Stimulated activated CD4-positive, alpha-beta T cell treated with anti-CD3 and anti-CD28 coated beads, Interleukin-4, amount 100 ng/mL, for 1 hour (primary cell): ENCODE measurements at places on chromosomes 16 and 17.
A peak's percentile ranks its signal among the peaks of the same experiment; 100 is the strongest.

GRCh38 chr17:36807496-36808179, 129.6 kb upstream of the LHX1 start:
- DNase-seq, result no peak

- peak; percentile 95 for DNase-seq
These were observed at the start of gene RABEP1 for GRCh38 chr17:5281814-5282641. TSS of gene RABEP1 (plus strand) at chr17:5282284. CDS start at chr17:5282487, 203 bp downstream.

DNA sequence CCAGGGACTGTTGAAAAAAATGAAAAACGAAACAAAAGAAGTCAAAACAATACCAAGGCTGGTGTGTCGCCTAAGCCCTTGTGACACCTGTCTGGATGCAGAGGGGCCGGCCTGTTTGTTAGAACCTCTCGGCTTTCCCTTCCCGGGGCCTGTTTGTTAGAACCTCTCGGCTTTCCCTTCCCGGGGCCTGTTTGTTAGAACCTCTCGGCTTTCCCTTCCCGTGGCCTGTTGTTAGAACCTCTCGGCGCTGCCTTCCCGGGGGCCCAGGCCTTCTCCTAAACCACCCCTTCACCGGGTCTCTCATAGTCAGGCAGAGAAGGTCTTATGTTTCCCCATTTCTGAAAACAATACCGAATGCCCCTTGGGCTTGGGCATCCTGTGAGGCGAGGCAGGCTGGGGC, 180.0 kb downstream of the BANP start:
- DNase-seq, result no peak

- no peak for DNase-seq
These were observed 63.0 kb downstream of the SMG6 start for GRCh38 chr17:2240541-2240940.

DNA sequence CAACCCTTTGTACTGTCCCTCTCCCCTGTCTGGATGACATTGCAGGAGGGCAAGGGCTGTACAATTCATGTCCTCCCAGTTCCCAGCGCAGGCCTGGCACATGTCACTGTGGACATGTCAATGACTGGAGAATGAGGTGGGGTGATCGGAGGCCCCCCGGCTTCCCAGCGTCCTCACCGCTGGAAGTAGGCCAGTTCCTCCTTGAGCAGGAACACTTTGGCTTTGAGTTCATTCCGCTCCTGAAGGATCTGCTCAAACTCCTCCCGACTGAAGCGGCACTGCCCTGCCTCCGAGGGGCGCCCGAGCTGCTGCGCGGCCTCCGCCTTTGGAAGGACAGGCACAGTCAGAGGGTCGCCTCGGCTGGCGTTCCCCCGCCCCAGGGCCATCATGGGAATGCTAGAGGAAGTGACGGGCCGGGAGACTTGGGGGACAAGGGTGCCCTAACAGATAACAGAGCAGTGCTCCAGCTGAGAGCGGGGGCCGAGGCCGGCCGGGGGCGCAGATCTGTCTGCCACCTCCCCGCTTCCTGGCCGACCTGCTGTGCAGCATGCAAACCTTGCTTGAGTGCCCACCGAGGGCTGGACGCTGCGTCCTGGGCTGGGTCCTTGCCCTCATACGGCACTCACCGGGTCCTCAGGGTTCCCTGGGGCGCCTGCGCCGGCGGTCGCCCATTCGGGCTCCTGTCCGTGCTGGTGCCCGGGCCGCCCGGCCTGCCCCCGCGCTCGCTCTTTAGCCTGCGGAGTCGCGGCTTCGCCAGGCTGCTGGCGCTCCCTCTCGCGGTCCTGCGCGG, 1.3 kb downstream of the RILP start:
- DNase-seq, result no peak

DNA sequence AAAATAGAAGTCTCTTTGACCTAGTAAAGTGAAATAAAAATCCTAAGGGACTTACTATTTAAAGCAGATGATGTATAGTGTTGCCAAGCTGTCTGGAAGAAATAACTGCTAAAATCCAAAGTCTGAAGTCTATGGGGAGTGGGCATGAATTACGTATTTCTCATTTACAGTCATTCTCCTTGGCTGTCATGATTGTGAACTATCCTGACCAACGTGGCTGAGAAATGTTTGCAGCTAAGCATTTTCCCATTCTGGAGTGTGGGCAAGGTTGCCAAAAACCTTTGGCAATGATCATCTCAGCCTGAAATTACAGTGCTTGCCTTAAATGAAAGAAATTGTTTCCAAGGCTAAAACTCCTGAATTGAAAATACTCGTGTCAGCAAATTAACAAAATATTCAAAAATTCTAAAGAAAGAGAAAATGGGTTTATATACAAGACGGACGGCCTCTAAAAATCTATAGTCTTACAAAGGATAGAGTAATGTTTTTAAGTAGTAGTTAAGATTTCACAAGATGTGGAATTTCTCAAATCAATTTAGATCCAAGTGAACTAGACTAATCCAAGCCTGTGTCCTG, 77.0 kb downstream of the CACNG1 start:
- no peak for DNase-seq
